ENCODE measurements at places on chromosomes 7 and 10.

- DNase-seq = no peak
Measured at GRCh38 chr7:92817398-92817797, 19.0 kb downstream of the CDK6 start.

GRCh38 chr7:4461531-4461930 is 220.6 kb upstream of the FOXK1 start:
- DNase-seq = no peak

GRCh38 chr10:114343623-114344505 is 60.4 kb downstream of the AFAP1L2 start:
- DNase-seq = no peak

DNA sequence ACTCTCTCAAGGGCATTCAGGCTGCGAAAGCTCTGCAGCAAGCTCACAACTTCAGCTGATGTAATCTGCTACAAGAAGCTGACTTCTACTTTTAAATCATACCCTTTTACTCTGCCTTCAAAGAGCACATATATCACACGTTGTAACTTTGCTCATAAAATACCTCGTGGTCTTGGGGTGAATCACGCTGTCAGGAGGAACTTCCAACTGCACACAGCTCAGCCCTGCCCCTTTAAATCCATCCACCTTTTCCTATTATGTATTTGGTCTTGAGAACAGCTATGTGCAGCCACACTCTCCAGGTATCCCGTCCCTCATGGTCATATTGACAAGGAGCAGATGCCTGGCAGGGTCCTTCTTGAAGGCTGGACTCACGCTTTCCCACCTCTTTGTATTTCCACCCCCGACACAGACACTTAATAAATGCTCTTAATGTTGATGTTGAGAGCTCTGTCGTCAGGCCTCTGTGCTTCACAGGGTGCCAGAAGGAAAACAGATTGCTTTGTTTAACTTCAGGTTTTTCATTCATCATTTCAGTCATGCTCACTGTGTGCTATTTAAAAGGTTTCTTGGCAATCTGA is 47.6 kb downstream of the ICA1 start:
- DNase-seq = peak; percentile 38

GRCh38 chr7:36096460-36097095 is 56.5 kb upstream of the EEPD1 start:
- DNase-seq = no peak

Data from kidney tubule cell (primary cell).